ENCODE measurements at places on chromosomes 3 and 15.

DNA sequence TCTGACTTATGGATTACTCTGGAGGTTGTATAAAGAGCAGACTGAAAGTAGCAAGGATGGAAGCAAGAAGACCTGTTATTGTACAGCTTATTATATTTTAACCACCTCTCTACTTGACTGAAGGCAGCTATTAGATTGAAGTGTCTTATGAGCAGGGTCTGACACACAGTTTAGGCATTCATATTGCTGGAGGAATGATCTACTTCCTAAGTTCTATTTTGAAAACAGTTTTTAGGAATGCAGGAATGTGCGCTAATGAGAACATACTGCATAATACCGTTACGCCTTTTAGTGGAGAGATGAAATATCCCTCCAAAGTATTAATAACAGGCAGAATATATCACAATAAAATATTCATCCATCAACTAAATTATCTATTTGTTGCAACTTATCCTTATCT is 193.3 kb downstream of the ISL2 start:
- no peak for DNase-seq

DNA sequence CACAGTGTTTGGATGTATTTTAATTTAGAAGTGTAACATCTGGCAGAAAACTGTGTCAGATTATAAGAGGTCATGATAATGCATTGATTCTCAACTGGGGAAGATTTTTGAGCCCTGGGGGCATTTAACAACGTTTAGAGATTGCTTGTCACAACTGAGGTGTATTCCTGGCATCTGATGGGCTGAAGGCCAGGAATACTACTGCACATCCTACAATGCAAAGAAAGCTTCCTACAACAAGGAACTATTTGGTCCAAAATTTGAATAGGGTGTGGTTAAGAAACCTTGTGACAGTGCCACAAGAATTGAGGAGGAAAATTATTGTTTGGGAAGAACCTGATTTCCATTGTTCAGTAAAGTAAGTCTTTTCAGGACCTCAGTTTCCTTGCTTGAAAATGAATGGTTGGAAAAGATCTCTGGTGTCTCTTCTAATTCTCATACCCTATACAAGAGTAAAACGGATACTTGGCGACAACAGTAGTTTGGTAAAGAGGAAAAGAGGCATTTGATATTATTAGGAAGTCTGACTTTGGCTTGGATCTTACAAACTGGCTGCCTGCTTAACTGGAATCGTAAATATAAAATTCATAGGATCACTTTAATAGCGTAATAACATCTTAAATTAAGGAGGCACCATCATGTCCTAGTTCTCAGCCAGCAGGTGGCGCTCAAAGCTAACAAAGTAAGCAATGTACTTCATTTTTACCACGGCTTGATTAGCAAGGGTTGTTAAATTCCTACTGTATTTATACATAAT is 4.3 kb downstream of the DAZL start:
- peak; percentile 72 for DNase-seq

- no peak for DNase-seq
Measured at GRCh38 chr3:114660808-114661207, 367.0 kb downstream of the TIGIT start.

DNA sequence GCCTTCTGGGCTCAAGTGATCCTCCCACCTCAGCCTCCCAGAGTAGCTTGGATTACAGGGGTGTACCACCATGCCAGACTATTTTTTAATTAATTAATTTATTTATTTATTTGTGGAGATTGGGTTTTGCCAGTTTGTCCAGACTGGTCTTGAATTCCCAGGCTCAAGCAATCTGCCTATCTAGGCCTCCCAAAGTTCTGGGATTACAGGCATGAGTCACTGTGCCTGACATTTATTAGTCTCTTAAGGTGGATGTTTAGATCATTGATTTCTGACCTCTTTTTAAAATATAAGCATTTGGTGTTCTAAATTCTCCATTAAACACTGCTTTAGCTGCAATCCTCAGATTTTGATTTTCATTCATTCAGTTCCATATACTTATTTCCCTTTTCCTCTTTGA is 15.6 kb downstream of the FBXW12 start:
- peak; percentile 10 for DNase-seq

DNA sequence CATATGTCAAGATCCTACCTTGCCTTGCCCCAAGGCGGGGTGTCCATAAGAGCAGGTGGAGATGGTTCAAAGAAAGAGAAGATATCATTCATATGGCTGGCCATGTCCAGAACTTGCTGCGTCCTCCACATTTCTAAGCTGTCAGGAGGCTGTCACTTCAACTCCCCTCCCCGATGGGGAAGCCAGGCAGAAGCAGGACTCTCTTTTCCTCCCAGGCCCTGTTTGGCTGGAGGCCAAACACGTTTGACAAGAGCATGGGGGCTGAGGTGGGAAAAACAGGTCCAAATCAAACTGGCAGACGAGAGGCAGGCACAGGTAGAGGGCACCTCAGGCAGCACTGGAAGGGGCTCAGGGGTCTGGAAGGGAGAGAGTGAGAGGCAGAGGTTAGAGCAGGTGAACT is 37.7 kb downstream of the MESD start:
- DNase-seq: no peak

- DNase-seq: no peak
Measured at GRCh38 chr3:31503456-31503855, 29.3 kb upstream of the STT3B start.

- DNase-seq: peak; percentile 78
Measured at GRCh38 chr15:70584838-70585706, 178.3 kb downstream of the UACA start.

- peak; percentile 43 for DNase-seq
Measured at GRCh38 chr3:26712211-26713026, 89.8 kb downstream of the LRRC3B start.

DNA sequence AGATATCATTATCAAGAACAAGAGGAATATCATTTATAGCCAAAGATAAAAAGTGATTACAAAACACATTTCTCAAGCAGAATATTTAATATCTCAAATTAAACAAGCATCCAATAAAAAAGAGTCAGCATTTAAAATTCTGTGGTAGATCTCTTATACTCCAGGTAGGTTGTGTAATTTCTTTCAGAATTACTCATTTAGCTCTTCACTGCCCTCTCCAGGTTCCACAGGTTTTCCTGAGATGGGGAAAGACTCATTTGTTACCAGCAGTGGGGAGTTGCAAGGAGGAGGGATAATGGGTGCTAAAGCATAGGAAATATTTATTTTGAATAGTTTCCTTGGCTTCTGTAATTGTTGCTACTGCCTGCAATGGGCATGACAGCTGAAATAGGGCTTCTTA is 83.1 kb upstream of the RASGRP1 start:
- peak; percentile 65 for DNase-seq

GRCh38 chr3:31300456-31301443 is 232.0 kb upstream of the STT3B start:
- DNase-seq: no peak

- no peak for DNase-seq
Measured at GRCh38 chr15:57091636-57092035, 173.2 kb downstream of the TCF12 start.

DNA sequence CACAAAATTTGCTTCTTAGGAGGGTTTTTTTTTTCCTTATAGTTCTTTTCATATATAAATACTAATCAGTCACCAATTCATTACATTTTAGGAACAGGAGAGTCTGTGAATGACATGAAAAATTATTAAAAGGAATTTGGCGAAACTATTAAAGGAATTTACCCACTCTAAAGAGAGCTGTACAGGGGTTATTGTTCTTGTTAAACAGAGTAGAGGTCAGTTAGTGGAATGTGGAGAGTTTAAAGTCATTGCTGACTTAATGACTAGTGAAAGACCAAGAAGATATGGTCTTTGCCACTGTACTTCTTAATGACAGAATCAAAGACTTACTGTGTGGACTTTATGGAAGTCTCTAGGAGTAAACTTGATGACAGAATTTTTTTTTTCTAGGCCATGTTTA is 333.6 kb upstream of the C2CD4B start:
- DNase-seq: peak; percentile 61

- no peak for DNase-seq
Measured at GRCh38 chr3:72205297-72205826, 420.4 kb upstream of the PROK2 start.

DNA sequence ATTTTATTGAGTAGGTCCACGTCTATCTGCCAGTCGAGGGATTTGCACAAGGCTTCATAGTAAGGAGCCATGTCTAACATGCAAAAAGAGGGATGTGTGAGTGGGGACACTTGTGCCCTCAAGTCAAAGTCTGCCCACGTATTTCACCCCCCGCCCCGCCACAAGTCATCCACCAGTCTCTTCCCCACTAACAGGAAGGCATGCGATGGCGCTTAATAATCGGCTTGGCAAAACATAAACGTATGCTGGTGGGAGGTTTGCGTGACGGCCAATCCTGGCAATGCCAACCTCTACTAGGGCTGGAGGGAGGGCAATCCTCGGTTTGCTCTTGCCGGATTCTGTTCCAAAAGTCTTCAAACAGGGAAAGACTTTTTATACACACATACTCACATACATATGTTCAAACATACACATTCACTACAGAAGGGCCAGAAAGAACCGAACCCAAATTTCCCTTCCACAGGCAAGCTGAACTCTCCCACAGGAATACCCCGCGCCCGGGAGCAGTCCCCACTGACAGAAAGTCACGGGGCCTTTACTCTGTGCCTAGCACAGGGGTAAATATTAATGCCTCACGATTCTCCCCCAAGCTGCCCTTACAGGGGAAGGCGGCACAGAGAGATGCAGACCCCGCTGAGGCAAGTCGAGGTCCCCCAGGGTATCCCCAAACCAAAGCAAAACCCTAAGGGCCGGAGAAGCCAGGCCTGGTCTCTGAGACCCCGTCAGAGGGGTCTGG is 675 bp downstream of the PSMD6 start:
- DNase-seq: peak; percentile 38

- peak; percentile 57 for DNase-seq
Measured at GRCh38 chr15:85578941-85579701, 198.7 kb downstream of the AKAP13 start.

All from renal cortical epithelial cell (primary cell).